ENCODE measurements at places on chromosomes 7 and 10. TPM values are rescaled to one million over a fixed set of nuclear protein-coding genes. Genes with fewer than 3 reads are reported as not detected.

Gene STARD3NL
- 26.3 TPM for polyA plus RNA-seq

Gene PSMG3
- polyA plus RNA-seq, result 68.0 TPM

Gene HGF
- polyA plus RNA-seq, result 1.8 TPM

Gene PNLIPRP2
- 1.8 TPM for polyA plus RNA-seq

Gene GOLGA7B
- 1.2 TPM for polyA plus RNA-seq

Gene HECW1
- polyA plus RNA-seq, result 0.34 TPM

Gene ZP3
- 1.4 TPM for polyA plus RNA-seq

Gene CPN1
- polyA plus RNA-seq, result not detected

Gene ZNF425
- polyA plus RNA-seq, result 0.85 TPM

Gene HYAL4
- 0.09 TPM for polyA plus RNA-seq

Gene ASZ1
- not detected for polyA plus RNA-seq

Gene ANKRD7
- not detected for polyA plus RNA-seq

Gene CDHR1
- polyA plus RNA-seq, result 6.2 TPM

Gene YWHAG
- polyA plus RNA-seq, result 45.6 TPM

Gene ACTL6B
- polyA plus RNA-seq, result not detected

Gene MSS51
- 1.3 TPM for polyA plus RNA-seq

Gene DLX5
- 0.10 TPM for polyA plus RNA-seq

Gene HOXA6
- polyA plus RNA-seq, result 8.1 TPM

Gene SLC39A12
- polyA plus RNA-seq, result not detected

Gene ZNF488
- polyA plus RNA-seq, result 0.82 TPM

Gene TDRD1
- polyA plus RNA-seq, result not detected

Gene TEX36
- not detected for polyA plus RNA-seq

Gene CDH23
- polyA plus RNA-seq, result 2.1 TPM

Gene MAGI2
- polyA plus RNA-seq, result 1.1 TPM

Gene SGMS1
- polyA plus RNA-seq, result 3.5 TPM

Gene TECTB
- not detected for polyA plus RNA-seq

Gene NUPR2
- 6.0 TPM for polyA plus RNA-seq

Gene TAS2R3
- polyA plus RNA-seq, result not detected

Gene FAM131B
- under 0.01 TPM for polyA plus RNA-seq

Gene DMTF1
- polyA plus RNA-seq, result 26.3 TPM

Gene GNAT3
- polyA plus RNA-seq, result not detected

Gene ACBD7
- polyA plus RNA-seq, result not detected

Gene LBX1
- not detected for polyA plus RNA-seq

Gene CYP2C8
- polyA plus RNA-seq, result 1.4 TPM
